ENCODE measurements at places on chromosomes 7 and 10.

DNA sequence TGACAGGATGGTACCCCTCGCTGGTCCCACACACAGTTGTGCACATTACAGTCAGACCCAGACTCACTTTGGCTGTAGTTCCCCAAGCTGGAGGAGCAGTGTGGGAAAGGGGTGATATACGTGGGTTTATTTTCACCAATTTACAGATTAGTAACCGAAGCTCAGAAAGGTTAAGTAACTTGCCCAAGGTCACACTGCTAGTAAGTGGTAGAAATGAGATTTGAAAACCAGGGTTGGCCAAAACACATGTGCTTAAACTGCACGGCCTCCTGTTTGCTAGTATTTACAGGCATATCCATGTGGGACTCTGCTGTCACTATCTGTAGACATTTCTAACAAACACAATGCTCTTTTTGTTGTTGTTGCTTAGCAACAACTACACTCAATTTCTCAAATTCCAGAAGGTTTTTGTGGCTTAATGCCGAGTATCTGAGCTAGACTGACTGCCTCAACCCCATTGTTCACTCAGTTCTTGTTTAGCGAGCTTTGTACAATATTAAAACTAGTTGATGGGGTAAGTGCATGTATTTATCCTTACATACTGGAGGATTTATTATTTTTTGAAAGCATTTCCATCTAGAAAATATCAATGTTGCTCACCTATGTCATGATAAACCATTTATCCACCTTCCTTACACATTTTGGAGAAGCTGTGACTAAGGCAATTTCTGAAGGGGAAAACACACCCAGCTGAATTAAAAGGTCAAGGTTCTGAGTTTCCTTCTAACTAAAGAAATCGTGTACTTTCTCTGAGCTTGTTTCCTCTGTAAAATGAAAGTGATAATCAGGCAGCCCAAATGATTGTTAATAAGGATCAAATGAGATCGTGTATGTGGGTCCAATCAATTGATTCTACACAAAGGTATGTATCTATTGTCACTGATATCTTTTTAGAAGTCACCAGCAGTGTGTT, 5.3 kb upstream of the TMEM139 start:
- DNase-seq: no peak

DNA sequence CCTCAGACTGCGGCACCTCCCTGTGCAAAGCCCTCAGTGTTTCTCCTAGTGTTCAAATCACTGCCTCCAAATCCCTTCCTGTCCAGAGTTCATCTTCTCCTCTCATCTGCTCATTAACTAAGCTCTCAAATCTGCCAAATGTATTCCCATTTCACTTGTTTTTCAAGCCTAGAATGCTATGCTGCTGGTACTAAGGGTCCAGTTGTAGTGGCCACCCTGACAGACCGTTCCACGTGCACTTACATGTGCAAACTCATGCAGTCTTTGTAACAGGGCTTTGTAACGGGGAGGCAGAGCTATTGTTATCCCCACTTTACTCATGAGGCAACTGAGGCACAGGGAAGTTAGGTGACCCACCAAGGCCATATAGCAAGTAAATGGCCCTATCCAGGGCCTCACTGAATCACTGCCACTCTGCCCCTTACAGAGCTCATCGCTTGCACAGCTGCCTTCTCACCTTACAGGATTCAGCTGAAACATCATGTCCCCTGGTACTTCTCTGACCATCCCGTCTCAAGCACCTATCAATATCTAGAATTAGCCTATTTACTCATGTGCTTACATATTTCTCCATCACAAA, 153.0 kb upstream of the PDE1C start:
- no peak for DNase-seq

DNA sequence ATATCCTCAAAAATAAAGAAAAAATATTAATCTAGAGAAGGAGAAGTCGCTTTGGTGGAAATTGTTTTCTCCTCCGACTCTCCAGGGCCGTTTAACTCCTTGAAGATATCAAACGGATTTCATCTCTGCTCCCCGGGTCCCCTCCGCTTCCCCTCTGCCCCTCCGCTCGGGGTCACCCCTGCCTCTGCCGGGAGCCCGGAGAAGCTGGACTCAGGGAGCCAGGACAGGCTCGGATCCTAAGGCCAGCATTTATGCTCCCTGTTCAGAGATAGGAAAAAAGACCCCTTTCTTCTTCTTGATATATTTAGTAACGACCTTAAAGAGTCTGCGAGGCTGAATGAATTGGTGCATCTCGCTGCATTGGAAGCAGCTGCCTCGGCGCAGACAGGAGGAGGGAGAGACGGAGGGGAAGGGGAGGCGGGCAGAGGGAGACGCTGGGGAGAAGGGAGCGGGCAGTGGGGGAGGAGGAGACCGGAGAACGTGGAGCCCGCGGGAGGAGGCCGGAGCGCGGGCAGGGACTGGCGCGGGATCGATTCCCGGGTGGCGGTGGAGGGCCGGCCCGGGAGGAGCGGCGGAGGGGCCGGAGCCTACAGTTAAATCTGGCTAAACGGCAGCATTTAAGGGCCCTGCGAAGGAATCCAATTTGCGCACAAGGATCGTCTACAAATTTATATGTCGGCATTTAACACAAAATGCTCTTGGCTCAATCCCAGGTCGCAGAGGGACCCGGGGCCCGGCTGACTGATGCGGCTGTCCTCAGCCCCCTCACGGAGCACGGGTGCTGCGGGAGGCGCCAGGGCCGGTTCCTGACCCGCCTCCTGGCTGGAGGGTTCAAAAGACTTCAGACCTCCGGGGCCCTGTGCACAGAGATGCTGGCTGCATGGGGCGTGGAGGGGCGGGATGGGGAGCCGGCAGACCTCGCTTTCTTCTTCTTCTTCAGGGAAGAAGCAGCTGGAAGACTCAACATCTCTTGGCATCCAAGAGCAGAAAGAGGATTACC, 55.6 kb downstream of the CRTAC1 start:
- no peak for DNase-seq

- DNase-seq: no peak
Observed at GRCh38 chr7:40775877-40776276, 641.1 kb downstream of the SUGCT start.

DNA sequence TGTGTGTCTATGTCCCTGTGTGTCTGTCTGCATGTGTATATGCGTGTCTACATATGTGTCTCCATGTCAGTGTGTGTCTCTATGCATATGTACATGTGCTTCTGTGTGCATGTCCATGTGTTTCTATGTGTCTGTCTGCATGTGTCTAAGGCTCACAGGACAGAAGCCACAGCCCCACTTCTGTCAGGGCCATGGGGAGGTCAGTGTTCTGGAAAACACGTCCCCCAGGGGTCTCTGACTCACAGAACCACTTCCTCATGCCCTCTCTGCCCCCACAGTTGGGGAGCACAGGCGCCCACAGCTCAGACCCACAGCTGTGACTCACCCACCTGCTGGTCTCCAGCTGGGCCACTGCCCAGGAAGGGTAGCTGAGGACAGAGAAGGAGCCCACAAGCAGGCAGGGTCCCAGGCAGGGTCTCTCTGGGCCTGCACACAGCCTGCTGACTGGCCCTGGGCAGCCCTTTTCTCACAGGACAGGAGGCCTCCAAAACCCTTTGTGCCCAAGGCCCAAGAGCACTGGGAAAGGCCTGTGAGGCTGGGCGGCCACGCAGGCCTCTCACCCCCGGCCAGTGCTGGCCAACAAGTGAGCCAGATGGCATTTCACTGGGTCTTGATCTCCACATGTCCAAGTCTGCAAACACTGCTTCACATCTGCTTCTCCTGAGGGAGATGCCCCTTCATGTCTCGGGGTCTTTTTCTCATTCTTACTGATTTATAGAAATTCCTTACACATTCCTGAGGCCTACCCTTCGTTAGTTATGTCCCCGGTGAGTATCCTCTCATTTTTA, 102.9 kb upstream of the FAM20C start:
- DNase-seq: no peak

DNA sequence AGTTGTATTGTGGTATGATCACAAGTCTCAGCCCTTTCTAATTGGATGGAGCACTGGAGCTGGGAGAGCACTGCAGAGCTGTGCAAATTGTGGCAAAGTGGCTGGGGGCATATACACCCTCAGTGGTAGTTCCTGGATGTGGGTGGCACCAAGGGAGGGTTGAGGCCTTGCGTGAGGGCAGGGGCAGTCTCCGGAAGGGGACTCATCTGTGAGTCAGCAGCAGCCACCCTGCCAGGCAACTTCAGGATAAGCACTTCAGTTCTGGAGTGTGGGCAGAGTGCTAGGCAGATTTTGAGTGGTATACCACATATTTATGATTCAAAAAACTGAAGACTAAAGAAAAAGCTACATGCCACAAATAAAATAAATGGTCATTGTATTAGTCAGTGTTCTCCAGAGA, 210.5 kb downstream of the ETV1 start:
- DNase-seq: no peak

DNA sequence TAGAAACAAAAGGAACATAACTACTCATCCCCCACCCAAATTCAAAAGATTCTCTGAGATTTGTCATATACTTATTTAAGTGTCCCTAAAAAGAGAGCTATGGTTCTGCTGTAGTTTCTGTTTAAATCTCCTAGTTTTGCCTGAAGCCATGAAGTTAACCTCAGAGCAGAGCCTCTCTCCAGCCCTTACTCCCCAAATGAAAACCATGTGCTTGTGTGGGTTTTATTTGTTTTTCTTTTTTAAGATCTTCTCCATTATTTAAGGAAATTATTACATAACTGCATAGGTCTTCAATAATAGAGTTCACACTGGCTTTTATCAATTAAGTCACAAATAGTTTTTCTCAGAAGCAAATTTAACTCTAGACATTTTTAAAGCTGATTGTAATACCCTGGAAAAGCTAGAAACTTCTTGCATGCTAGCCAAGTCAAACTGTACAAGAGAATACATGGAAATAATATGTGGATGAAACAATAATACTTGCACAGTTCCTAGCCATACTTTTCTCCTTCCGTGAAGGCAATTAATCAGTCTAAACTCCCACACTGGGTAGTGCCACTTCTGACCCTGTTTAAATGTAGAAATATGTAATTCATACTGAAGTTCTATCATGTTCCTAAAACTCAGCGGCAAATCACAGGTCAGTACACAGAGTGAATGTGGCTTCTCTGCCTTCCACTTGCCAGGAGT, 579.7 kb downstream of the SUGCT start:
- DNase-seq: no peak

DNA sequence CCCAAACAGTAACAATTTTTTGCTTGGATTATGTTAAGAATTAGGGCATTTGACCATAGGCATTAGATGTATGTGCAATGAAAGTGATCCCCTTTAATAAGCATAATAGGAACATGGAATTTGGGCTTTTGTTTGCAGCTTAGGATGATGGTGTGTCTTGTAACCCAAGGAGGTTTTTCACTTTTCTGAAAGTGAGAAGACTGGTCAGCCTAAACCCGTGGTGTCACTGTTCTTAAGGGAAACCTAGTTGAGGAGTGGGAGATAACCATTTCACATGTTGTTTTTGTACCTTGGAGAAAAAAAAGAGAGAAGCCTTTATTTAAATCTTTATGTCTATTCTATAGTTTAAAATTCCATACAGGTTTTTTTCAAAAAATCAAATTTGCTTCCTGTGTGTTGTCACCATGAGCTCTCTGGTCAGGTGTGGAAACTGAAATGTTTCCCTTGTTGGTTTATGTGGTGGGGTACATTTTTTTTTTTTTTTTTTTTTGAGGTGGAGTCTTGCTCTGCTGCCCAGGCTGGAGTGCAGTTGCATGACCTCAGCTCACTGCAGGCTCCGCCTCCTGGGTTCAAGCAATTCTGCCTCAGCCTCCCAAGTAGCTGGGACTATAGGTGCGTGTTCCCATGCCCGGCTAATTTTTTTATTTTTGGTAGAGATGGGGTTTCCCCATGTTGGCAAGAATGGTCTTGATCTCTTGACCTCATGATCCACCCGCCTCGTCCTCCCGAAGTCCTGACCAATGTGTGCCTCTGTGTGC, 7.7 kb downstream of the CCM2 start:
- DNase-seq: no peak

All from GM18507 (cell line).